Sciatic nerve (tissue), 2 donors: ENCODE measurements at places on chromosomes 7 and 10.
A peak's percentile ranks its signal among the peaks of the same experiment; 100 is the strongest.

- DNase-seq, result no peak
Observed at GRCh38 chr10:123320091-123320490, 165.9 kb downstream of the BUB3 start.

- peak; percentile 85 for DNase-seq
Observed at GRCh38 chr10:135132-135600, at the start of gene ZMYND11. TSS of gene ZMYND11 (plus strand) at chr10:135455. CDS start at chr10:180013, 44,558 bp downstream.

- DNase-seq, result no peak
Observed at GRCh38 chr7:30186725-30187124, 51.9 kb downstream of the MTURN start.

GRCh38 chr7:47787249-47788069 lies 160.8 kb downstream of the PKD1L1 start:
- DNase-seq, result no peak

- no peak for DNase-seq
Observed at GRCh38 chr10:117007080-117007479, 2.1 kb upstream of the SHTN1 start.

GRCh38 chr10:16393271-16393858 lies 43.4 kb upstream of the PTER start:
- DNase-seq, result no peak

- DNase-seq, result no peak
Observed at GRCh38 chr10:43068136-43068395, 8.8 kb upstream of the RET start.

DNA sequence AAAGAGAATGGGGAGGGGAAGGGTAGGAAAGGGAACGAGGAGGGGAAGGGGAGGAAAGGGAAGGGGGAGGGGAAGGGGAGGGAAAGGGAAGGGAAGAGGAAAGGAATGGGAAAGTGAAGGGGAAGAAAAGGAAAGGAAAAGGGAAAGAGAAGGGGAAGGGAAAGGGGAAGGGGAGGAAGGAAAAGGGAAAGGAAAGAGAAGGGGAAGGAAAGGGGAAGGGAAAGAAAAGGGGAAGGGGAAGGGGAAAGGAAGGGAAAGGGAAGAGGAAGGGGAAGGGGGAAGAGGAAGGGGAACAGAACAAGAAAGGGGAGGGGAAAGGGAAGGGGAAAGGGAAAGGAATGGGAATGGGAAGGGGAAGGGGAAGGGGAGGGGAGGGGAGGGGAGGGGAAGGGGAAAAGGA lies 352.1 kb downstream of the PARD3 start:
- no peak for DNase-seq

GRCh38 chr10:123842692-123843385 lies 48.8 kb downstream of the CPXM2 start:
- DNase-seq, result no peak

- DNase-seq, result no peak
Observed at GRCh38 chr7:69654381-69654780, 56.1 kb downstream of the AUTS2 start.

DNA sequence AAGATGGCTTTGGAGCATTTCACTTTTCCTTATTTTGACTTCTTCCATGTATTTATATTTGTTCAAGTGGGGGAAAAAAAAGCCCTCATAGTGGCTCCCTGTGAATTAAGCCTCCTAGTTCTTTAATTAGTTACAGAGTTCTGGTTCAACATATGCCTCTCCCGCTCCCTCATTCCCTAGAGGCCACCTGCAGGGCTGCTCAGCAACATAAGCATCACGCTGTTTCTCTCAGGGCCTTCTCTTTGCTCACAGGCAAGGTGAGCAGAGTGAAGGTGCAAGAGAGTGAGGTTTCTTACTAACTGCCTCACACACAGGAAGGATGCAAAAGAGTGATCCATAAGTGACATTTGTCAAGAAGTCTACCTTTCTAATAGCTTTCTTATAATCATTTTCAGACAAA lies 196.7 kb downstream of the SEMA3E start:
- no peak for DNase-seq

- no peak for DNase-seq
Observed at GRCh38 chr7:44534501-44534900, 6.6 kb downstream of the NPC1L1 start.

- DNase-seq, result no peak
Observed at GRCh38 chr10:114349522-114350215, 54.6 kb downstream of the AFAP1L2 start.

DNA sequence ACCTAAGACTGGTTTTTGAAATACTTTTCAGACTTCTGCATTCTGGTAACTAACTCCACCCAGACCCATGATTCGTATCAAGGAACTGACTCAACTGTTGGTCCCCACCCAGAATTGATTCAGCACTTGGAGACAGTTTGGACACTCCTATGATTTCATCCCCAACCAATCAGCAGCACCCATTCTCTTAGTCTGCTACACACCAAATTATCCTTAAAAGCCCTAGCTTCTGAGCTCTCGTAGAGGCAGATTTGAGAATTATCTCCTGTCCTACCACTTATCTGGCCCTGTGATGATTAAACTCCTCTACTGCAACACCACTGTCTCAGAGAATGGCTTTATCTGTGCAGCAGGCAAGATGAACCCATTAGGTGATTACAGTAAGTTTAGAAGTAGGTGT lies 7.7 kb upstream of the GSTO1 start:
- DNase-seq, result no peak

DNA sequence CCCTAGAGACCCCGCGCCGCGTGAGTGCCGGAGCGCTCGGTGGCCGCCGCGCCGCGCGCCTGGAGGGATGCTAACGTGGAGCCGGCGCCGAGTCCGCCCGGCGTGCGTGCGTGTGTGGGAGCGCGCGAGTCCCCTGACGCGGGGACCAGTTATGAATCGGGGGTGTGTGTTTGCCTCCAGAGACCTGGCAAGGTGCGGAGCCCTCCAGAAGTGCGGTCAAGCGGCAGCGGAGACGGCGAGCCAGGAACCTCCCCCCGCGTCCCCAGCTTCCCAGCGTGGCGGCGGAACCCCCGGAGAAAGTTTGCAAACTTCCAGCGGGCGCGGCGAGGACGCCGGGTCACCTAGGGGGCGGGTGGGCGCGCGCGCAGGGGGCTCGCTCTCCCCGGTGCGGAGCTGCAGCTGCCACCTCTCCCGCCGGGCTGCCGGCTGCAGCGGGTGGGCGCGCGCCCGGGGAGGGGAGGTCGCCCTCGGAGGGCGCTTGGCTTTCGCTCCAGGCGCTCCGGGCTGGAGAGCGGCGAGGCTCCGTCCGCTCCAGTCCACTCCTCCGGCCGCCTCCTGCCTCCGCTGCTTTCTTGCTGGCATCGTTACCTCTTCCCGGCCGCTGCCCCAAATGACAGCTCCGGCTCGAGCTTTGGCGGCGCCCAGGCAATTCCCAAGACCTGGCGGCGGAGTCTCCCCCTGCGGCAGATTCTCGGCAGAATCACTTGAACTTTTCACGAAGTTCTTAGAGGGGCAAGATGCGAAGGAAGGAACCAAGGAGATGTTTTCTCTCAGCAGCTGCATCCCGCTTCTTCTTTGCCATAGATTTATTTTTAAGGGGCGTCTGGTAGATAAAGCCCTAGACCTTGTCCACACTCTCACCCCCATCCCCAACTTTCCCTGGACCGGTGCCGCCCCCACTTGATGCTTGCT lies 2.3 kb upstream of the CREB5 start:
- peak; percentile 70 for DNase-seq

DNA sequence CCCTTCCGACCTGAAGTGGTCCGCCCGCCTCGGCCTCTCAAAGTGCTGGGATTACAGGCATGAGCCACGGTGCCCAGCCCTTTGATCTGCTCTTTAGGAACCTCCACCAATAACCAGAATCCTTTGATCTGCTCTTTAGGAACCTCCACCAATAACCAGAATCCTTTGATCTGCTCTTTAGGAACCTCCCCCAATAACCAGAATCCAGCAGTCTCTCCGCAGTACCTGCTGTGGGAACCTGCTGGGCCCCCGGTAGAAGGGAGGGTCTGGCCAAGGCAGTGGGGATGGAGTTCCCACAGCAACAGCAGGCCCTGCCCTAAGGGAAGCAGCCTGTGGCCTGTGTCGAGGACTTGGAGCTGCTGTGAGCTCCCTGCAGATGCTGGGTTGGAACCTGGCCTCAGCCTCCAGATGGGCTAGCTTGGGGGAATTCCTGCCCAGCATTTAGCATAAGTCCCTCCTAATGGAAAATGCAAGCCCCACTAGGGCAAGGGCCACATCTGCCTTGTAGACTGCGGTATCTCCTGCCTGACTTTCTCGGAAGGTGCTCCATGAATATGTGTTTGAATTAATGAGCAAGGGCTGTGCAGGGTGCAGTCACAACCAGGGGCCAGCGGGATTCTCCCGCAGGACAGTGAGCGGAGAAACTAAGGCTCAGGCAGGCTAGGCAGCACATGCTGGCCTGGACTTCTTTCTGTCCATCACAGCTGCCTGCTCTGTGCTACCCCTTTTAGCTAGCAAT lies 165.8 kb downstream of the UBE2H start:
- no peak for DNase-seq

DNA sequence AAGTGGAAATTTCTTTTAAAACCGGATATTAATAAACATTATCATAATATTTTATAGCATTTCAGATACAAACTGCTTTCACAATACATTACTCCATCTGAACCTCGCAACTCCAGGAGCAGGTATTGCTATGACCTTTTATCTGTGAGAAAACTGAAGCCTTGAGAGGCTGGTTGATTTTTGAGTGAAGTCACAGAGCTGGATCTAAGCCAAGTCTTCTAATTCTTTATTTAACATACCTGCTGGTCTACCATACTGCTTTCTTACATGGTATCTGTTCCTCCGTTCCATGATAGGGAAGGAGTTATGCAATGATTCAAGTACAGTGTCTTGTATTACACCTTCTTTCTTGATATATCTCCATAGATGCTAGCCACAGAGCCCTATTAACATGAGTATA lies 37.4 kb upstream of the ITGB8 start:
- DNase-seq, result no peak

DNA sequence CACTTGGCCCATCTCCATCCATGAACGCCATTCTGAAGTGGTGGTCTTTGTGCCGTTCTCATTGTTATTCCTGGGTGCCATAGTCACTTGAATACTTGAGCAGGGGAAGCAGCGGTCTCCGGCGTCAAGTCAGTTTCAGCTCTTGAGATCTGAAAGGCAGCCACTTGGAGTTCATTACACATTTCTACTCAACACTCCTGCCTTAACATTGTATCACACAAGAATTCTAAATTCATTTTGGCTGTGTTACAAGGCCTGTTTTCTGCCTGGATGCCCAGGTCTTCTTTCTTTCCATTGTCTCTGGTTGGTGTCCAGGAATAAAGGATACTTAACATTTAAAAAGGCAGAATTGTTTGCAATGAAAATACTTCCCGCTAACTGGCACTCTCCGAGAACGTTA lies 69.0 kb upstream of the RAB11FIP2 start:
- no peak for DNase-seq

- no peak for DNase-seq
Observed at GRCh38 chr10:124430077-124430476, 11.4 kb upstream of the OAT start.

DNA sequence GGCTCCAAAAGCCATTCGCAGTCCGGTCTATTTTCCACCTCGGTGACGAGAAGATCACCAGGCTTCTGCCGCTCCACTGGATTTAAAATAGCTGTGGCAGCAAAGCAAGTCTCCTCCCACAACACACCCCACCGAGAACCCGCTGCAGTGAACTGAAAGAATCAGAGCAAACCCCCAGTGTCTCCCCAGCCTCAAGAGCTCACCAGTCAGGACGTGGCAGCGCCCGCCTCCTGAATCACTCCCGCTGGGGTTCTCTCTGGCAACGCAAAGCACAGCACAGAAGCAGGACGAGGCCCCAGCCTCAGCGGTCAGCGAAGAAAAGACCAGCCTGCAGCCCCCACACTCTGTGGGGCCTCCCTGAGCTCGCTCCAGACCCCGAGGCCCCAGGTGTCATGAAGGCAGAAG lies 126.1 kb upstream of the PPP2R2D start:
- DNase-seq, result peak; percentile 32

DNA sequence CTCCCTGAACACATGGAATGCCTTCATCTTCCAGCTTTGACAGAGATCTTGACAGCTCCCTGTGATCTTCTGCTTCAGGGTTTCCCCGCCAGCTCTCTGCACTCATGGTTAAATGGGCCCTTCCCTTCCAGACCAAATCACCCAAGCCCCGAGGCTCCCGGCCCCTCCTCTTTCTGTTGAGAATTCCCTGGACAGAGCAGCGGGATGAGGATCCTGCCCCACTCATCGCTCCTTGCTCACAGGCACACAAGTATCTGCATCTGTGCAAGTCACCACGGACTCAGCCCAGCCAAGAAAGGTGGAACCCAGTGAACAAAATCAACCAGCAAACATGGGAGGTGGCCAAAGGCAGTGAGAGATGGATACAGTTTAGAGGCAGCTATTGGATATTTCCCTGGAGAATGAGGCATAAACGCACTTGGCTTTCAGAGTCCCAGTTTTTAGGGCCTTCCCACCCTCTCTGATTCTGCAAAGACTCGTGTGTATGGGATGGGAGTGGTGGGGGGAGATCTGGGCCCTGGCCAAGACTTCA lies 37.7 kb upstream of the CXCL12 start:
- peak; percentile 47 for DNase-seq

- peak; percentile 52 for DNase-seq
Observed at GRCh38 chr7:158252081-158252836, 335.4 kb downstream of the PTPRN2 start.

DNA sequence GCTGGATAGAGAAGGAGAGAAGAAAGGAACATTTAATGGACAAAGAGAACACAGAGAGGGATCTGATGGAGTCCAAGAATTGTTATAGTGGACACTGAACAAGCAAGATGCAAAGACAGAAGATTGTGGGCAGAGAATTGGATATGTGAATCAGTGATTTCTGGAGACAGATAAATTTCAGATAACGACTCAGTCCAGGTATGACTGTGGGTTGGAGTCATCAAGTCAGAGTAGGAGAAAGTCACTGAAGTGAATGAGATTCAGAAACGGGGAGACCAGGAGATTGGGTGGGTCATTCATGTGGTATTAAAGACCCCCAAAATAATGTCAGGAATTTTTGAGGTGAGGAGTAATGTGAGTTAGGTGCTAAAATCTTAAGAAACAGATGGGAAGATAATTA lies 23.0 kb downstream of the ASB4 start:
- DNase-seq, result no peak
